ENCODE measurements at places on chromosomes 16 and 17.
A peak's percentile ranks its signal among the peaks of the same experiment; 100 is the strongest.

GRCh38 chr16:88334778-88335720, 47.7 kb upstream of the ZNF469 start:
- DNase-seq = no peak

- no peak for DNase-seq
Measured at GRCh38 chr17:18230288-18231141, 5.1 kb downstream of the LLGL1 start.

DNA sequence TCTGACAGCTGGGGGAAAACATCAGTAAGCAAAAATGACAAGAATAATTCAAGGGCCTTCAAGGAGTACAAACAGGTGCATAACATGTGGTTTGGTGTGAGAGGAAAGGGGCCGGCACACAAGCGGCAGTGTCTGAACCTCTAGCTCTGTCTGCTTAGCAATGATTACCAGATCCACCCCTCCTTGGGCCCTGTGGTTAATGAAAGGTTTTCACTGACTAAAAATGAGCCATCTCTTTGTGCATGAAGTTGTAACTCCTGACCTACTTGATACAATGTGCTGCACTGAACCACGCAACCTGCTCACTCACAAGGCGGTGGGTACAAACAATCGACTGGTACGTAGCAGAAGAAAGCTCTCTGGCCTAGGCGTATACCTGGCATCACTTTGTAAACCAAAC, 15.1 kb downstream of the FAM117A start:
- DNase-seq = no peak

DNA sequence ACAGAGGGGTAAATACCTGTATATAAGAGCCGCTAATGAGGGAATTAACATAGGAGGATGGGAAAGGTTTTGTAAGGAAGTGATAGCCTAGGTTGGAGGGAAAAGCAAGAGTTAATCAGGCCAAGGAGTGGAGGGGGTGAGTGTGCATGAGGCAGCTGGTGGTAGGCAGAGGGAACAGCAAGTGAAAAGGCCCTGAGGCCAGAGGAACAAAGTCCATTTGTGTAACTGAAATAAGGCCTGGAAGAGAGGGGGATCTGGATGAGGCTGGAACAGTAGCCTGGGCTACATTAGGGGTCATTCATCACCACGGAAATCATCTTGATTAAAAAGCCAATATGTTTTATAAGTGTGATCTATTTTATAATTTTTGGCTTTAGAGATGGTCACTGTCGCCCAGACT, 45.7 kb downstream of the FZD2 start:
- DNase-seq = no peak

- no peak for DNase-seq
Measured at GRCh38 chr17:47948706-47949196, 7.4 kb downstream of the PNPO start.

DNA sequence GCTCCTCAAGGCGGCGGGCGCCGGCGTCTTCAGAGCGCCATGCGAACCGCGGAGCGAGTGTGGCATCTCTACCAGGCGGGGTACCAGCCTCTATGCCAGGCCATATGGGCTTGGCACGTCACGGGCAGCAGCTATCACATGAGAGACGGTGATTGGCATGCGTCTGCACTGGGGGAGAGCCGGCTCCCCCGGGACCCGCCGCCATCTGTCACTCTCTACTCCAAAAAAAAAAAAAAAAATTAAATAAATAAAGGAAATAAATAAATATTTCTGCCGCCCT, at the start of gene NEUROD2:
Gene NEUROD2, minus strand, starts transcription at position 70 of the 280 bp plus-strand sequence. CDS start 1,321 bp downstream, outside the sequence.
- DNase-seq = no peak

DNA sequence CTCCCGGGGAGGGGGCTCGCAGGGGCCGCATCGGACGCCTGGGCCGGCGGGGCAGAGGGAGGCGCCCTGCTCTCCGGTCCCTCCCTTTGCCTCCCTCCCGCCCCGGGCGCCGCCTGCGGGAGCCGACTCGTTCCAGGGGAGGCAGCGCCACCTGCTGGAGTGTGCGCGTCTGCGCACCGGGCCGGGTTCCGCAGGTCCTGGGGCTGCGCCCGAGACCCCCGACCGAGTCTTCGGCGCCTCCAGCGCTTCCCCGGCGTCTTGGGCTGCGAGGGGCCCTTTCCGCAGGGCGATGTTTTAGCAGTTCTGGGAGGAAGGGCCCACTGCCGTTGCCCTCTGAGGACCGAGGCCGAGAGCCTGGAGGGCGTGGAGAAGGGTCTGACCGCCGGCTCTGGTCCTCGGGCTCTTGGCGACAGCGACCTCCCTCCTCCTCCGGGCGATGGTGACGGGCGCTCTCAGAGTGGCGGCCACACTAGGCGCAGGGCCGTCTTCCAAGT, 106.3 kb downstream of the SEC14L1 start:
- peak; percentile 79 for DNase-seq

DNA sequence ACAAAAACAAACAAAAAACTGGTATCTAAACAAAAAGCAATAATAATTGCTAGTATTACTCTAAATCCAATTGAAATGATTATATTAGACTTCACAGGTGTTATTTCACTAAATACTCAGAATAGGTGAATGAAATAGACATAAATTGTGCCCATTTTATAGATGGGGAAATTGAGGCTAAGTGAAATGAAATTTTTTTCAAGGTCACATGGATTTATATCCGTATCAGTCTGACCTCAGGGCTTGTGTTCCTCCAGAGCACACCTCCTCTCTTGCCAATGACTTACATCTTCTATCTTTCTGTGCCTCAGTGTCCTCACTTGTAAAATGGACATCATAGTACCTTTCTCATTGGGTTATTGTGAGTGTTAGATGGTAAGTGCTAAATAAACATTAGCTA, 72.3 kb downstream of the GP2 start:
- no peak for DNase-seq

GRCh38 chr17:32302860-32303649, 37.4 kb downstream of the RHBDL3 start:
- peak; percentile 54 for DNase-seq

DNA sequence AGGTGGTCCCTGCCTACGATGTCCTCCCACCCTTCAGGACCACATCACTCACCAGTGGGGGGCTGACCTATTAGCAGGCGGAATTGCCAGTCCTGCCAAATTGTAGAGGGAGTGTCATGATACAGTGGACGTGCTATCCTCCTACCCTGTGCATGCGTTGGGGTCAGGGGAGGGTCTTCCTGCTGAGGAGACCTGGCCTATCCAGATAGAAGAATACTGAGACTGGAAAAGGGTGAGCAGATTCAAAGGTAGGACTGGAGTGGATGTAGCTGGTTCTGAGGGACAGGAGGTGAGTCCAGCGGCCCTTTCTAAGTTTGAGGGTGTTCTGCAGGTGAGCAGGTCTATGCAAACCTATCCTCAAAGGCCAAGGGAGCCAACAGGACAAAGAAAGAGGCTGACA, 8.0 kb downstream of the PRSS41 start:
- DNase-seq = no peak

- DNase-seq = no peak
Measured at GRCh38 chr17:78855561-78856165, 15.0 kb upstream of the USP36 start.

GRCh38 chr16:81583893-81584631, 139.5 kb downstream of the CMIP start:
- DNase-seq = no peak

GRCh38 chr17:64460955-64461354, 12.0 kb downstream of the MILR1 start:
- DNase-seq = no peak

DNA sequence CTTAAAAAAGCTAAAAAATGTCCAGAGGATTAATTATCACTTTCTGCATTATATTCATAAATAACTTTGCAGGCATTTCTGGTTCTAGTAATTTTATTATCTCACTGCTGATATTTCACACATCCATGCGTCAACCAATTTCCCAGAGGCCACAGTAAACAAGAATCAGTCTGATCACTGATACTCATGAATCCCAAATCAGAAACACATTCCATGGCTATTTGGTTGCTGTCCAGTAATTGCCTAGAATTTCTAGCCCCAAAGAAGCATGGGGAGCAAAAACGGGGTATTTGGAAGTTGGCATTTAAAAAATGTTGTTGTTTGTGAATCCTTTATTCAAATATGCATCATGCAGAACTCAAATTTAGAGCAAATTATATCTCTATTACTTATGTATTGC, 244.8 kb downstream of the CDH8 start:
- DNase-seq = no peak

DNA sequence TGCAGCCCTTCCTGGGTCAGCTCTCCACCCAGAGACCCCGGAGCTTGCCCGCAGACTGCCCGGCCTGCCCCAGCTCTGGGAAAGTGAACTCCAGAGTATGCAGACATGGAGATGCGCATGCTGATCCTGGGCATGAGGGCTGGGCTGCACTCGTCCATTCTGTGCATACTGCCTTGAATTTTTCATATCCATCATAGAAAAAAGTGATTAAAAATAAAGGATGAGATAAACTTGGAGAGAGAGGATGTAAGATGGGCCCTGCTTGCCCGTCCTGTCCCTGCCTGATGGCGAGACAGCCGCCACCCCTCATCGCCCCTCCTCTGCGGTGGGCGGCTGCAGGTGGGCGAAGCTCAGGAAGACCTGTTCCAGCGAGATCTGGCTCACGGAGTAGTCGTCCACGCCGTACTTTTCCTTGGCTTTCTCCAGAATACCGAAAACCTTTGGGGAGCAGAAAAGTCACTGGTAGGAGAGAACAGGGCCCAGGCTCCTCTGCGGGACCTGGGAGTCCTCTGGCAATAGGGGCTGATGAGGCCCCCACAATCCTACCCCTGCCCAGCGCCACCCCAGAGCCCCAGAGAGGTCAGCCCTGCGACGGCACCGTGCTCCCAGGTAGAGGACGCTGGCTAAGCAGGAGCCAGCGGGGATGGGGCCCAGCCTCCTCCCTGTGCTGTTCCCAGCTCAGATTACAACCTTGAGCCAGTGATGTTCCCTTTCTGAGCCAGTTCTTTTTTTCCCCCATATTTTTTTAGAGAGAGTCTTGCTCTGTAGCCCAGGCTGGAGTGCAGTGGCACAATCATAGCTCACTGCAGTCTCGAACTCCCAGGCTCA, 8.7 kb upstream of the RNPS1 start:
- no peak for DNase-seq

DNA sequence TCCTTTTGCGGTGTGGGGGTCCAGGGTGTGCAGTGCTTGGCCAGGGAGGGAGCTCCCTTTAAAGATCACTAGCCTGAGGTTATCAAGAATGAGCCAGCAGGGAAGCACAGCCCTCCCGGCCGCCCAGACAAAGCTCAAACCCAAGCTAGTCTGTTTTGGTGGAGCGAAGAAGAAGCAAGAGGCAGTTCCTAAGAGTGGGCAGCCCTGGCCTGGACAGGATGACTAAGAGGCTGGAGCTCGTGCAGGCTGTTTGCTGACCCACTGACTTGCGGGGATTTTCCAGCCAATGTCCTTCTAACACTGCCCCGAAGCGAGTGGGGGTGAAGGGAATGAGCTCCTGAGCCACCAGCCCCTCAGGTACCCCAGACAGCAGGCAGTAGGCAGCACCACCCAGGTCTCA, 134.4 kb downstream of the COPRS start:
- no peak for DNase-seq

GRCh38 chr17:62059414-62059813, 5.7 kb downstream of the MED13 start:
- DNase-seq = no peak

GRCh38 chr17:82940226-82941020, 100.6 kb upstream of the ZNF750 start:
- DNase-seq = no peak

GRCh38 chr17:2267354-2267753, 36.2 kb downstream of the SMG6 start:
- DNase-seq = no peak

DNA sequence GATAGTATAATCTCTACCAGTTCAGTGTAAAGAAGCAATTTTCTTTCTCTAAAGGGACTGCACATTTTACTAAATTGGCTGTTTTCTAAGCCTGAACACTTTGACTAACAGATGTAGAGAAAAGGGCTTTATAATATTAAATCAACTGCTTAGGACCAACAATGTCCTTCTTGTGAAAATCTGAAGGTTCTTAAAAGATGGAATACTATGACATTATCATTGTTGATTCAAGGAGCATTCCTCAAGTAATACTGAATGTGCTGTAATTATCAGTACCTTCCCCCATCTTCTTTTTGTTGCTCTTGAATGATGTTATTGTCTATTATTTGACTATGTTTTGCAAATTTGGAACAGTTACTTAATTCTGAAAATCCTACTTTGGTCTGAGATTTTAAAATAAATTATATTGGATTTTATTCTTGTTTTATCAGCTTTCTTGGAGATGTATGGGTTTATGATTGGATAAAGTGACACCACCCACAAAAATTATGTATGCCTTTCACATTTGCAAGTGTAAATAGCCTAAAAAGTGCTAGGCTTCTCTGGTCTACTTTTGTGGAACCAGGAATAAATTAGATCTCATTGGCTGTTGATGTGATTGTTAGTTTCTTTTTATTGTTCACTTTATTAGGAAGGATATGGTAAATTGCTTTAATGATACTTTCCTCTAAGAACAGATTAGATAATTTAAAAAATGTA, 53.0 kb downstream of the TAOK1 start:
- no peak for DNase-seq

GRCh38 chr16:86491640-86492023, 18.7 kb upstream of the FOXF1 start:
- no peak for DNase-seq

DNA sequence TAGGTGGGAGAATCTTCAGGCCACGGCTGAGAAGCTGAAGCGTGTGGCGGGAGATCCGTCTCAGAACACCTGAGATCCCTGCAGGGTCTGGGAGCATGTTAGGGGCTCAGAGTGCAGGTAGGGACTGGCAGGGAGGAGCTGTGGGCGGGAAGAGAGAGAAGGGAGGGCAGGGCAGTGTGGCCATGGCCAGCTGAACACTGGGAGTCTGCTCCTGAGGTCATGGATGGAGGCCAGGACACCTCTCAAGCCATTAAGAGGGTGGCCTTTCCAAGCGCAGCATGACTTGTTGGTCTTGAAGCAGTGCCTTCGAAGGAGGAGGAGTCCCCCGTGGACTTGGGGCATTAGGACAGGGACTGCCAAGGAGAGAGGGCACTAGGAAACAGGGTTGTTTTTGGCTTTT, 23.7 kb downstream of the NAA60 start:
- DNase-seq = no peak

DNA sequence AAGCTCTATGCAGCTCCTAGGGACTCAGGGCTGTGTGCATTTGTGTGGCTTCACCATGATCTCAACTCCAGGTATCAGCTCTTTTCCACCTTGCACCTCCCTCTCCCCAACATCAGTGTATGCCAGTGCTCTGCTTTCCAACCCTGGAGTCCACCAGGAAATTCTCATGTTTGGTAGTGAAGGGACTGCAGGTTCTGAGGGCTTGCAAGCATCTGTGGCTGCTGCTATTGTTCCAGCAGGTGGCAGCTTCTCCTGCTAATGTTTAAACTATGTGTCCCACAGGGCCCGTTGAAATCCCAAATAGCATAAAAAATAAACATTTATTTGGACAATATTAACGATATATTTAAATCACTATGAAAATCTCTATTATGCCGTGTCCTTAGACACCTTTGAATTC, 82.0 kb downstream of the RGS9 start:
- DNase-seq = no peak

DNA sequence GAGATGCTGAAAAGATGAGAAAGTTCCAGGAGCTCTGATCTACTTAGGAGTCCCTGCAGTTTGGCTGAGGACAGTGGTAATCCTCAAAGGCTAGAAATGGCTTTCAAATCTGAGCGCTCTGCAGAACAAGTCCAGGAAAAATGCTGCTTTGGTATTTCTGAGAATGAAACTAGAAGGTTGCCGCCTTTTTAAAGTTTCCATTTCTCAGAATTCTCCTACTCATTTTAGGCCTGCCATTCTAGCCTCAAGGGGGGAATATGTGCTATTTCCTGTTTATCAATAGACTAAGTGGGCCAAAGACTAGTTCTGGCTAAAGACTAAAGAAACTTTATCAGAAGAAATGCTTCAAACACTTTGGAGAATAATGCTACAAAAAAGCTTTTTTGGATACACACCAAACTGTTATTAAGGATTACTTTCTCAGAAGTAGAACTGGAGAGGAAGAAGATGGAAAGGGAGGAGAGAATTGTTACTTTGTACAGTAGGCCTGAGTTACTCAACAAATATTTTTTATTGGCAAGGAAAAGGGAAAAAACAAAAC, at the start of gene SLFN12L:
Gene SLFN12L, minus strand, starts transcription at position 78 of the 541 bp plus-strand sequence. CDS start 15,314 bp downstream, outside the sequence.
- DNase-seq = no peak

Data from COR-L47 (cell line).